ENCODE measurements at places on chromosomes 2 and 18. TPM values are rescaled to one million over a fixed set of nuclear protein-coding genes. Genes with fewer than 3 reads are reported as not detected.

The AQP4 gene
- not detected for total RNA-seq

The RTP5 gene
- not detected for total RNA-seq

GRCh38 chr2:127101756-127102477, 5.0 kb downstream of the BIN1 start:
- DNase-seq = no peak

DNA sequence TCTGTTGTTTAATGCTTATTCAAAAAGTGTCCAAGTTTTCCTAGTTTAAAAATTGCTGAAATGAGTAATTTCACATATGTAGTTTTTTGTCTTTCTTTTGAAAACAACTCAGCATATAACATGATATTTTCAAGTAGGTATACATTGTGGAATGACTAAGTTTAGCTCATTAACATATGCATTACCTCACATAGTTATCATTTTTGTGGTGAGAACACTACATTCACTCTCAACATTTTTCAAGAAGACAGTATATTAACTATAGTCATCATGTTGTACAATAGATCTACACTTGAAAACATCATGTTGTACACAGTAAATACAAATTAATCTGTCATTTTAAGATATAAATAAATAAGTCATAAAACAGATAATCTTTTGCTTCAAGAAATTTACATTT, 340.0 kb downstream of the CCDC85A start:
- DNase-seq = no peak

DNA sequence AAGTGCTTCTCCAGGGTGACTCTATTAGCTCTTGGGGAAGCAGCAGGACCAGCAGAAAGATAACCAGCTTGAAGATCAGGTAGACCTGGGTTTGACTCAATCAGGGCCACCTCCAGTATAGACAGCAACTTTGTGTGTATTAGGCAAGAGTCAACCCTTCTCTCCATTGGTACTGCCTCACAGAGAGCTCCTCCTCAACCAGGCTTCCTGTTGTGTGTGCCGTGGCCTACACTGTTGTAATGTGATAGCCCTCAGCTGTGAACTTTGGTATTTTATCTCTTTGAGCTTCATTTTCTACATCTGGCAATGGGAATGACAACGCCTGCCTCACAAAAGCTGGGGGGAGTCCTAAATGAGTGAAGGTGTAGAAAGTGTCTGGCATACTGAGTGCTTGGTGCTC, 17.0 kb upstream of the MAP3K20 start:
- DNase-seq = no peak

- no peak for DNase-seq
Measured at GRCh38 chr18:51251625-51252024, 54.1 kb upstream of the MEX3C start.

GRCh38 chr2:162720559-162721271, 117.9 kb downstream of the KCNH7 start:
- DNase-seq = no peak
